ENCODE measurements at places on chromosomes 3 and 15.

GRCh38 chr3:46928282-46928681, 48.3 kb downstream of the CCDC12 start:
- no peak for DNase-seq

DNA sequence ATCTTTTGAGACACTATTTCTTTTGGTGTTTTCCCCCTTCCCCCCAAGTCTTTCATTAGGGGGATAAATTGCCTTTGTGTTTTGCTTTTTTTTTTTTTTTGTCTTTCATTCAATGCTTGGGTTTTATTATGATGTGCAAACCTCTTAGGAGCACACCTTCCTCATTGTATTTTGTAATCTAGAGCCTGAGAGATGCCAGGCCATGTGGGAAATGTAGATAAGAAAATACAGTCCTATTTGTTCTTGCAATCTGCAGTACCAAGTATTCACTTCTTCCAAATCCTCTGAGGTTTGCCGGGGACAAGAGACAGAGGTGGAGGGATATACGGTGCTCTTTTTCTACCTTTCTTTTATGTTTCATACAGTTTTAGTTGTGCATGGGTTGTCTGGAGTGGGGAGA, 66.7 kb downstream of the LARS2 start:
- no peak for DNase-seq

DNA sequence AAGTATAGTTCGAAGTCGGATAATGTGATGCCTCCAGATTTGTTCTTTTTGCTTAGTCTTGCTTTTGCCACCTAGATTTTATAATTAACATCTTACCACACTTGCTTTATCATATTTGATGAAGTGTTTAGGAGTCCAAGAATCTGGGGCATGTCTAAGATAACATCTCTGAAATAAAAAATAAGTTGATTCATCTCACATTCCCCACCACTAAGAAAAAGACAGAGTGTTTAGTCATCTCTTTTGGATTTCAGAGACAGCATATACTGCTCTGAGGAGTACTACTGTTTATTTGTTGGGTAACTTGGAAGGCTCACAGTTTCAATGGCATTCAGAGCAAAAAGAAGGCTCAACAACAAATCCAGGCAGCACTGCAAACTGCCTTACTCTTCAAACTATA, 324.2 kb upstream of the ATP11B start:
- DNase-seq, result no peak

DNA sequence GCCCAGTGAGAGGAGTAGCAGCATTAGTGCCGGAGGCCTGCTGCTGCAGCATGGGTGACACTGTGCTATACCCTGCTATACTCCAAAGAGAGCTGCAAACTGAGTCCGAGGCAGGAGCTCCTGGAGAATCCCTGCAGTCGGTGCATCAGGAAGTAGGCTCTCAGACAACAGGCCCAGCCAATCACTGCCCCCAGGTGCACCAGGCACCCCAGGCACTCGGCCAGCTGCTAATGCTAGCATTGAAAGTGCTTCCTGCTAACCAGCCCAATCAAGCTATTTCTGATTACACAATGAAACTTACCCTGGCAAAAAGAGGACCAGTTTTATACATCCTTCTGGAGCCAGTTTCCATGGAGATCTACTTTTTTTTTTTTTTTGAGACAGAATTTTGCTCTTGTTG, 45.6 kb upstream of the IREB2 start:
- DNase-seq, result no peak

GRCh38 chr3:26084629-26085028, 294.7 kb downstream of the OXSM start:
- no peak for DNase-seq

DNA sequence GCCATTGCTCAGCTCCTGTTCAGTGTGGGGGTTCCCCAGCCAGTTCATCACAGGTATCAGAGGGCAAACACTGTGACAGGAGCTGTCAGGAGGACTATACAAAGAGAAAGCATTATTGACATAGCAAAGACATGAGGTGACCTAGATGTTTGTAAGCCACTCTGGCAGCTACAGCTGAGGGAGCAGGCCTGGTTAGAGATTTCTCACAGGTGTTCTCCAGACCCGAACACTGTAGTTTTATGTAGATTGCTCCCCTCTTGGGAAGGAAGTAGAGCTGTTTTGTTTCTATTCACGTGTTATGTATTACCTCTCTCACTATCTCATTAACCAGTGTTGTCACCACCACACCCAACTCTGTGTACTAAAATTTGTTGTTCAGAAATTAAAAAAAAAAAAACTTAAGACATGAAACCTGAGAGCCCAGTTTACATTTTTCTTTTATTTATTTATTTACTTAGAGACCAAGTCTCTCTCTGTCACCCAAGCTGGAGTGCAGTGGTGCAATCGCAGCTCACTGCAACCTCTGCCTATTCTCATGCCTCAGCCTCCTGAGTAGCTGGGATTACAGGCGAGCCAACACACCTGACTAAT, 123.7 kb downstream of the RBPMS2 start:
- DNase-seq, result no peak

DNA sequence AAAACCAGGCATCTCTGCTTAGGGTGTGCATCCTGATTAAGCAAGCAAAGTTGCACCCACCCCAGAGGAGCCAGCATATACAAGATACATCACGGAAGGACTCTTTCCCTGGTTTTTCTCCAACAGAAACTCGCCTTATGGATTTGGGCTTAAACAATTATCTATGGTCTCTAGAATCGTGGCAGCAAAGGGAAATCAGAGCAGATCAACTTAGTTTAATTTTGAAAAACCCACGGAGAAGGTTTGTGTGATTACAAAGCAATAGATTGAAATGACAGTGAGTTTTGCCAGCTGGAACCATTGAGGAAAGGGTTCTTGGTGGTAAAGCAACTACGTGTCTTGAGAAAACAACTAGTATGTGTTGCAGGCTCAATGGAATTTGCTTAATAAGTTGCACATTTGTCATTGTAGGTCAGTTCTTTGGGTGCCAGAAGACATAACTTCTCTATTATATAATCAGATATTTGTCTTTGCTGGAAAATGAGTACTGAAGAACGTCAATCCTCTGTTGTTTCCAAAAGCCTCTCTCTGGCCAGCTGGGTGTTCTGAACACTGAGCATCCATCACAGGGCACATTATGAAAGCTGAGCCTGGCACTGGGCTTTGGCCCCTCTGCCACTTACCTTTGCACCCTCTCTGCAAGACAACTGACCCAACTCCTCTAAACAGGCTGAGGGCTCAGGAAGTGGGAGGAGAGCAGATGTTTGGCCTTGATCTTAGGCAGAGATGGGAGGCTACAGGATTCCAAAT, 75.7 kb upstream of the FBN1 start:
- DNase-seq, result no peak

DNA sequence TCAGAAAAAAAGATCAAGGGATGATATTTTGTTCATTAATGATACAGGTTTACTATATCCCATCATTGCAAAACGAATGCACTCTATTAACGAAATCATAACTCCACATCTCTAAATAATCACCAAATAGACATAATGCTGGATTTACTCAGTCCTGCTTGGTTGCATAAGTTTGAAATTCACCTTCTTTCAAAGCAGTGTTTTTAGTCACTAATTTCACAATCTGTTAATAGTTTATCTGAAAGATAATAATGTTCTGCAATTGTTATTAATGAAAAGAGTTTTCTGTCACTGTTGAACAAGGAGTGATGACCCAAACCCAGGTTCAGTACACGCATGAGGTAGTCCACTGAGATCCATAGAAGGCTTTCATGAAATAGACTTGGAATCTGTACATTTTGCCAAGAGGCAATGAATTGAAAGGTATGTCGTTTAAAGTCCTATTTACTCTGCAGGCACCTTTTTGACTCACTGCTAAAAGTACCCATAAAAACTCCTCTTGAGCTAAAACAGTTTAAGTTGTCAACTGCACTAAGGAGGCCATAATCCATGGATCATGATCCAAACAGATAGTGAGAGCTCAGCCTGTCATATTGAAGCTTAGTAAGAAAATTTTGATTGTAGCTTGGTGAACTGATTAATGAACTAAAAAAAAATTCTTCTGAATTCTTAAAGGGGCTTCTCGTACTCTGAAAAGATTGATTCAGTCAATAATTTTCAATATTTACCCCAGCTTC, 75.6 kb upstream of the MBNL1 start:
- DNase-seq, result no peak

GRCh38 chr15:100944986-100945385, 25.8 kb downstream of the LRRK1 start:
- no peak for DNase-seq

DNA sequence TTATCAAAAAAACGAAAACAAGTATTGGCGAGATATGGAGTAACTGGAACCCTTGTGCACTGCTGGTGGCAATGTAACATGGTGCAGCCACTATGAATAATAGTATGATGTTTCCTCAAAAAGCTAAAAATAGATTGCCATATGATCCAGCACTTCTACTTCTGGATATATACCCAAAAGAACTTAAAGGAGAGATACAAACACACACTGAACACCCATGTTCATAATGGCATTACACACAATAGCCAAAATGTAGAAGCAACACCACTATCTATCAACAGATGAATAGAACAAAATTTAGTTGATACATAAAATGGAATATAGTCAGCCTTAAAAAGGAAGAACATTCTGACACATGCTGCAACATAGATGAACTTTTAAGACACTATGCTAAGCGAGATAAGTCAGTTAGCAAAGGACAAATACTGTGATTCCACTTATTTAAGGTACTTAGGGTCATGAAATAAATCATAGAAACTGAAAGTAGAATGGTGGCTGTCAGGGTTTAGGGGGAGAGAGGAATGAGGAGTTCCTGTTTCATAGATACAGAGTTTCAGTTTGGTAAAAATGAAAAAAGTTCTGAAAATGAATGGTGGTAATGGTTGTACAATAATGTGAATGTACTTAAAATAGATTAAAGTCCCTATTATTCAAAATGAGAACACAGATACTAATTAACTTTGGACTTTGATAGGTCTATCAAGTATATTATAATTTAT, 59.4 kb upstream of the IMPG2 start:
- DNase-seq, result no peak

DNA sequence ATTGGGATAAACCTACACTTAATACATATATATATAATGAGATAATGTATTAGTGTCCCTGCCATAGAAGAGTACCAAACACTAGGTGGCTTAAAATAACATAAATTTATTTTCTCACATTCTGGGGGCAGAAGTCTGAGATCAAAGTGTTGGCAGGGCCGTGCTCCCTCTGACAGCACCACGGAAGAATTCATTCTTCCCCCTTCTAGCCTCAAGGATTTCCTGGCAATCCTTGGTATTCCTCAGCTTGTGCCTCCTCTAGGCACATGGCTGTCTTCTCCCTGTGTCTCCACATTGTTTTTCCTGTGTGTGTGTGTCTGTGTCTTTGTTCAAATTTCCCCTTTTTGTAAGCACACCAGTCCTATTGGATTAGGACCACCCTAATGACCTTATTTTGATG, 115.2 kb upstream of the AGBL1 start:
- no peak for DNase-seq

GRCh38 chr3:184030536-184030935, 1.0 kb upstream of the HTR3D start:
- no peak for DNase-seq

GRCh38 chr3:147122350-147122749, 284.0 kb downstream of the ZIC4 start:
- no peak for DNase-seq

GRCh38 chr15:66041276-66041675, 172.0 kb downstream of the RAB11A start:
- DNase-seq, result no peak

DNA sequence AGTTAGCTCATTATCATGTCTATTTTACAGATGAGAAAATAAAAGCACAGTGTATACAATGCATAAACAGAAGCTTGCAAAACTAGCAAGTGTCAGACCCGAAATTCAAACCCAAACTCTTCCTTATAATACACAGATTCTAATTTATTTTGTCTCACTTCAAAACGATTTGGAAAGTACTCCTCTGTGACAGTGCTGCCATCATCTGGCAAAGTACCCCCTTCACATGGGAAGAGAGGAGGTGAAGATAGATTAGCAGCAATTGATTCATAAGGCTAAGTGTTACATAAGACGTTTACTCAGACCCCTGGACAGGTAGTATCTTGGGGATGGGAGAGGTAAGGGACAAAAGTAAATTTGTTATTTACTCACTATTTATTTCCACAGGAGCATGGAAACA, 744.0 kb upstream of the SGO1 start:
- no peak for DNase-seq

DNA sequence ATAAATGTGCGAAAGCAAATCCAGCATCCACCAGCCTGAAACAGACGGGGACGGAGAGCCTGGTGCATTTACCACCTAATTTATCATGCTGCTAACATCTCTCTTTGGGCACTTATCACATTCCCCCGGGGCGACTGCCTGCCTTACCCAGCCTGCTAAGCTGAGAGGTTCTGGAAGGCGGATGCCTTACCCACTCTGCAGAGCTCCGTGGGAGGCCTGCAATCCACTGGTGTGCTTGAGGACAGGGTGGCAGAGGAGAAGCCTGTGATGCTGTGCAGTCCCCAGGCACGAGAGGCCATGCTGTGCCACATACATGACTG, 25.5 kb downstream of the MGLL start:
- no peak for DNase-seq

DNA sequence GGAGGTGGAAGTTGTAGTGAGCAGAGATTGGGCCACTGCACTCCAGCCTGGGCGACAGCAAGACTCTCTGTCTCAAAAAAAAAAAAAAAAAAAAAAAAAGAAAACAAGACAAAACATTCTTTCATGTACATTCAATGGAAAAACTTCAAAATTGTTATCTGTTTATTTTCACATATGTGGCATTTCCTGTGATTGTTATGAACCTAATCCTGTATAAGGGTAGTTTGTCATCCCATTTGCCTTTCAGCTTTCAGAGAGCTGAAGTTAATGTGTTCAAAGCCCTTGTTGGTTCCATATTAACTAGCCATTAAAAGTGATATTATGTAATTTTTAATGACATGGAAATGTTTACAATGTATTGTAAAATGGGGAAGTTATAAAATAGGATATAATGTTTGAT, 17.3 kb upstream of the NCK1 start:
- DNase-seq, result no peak

DNA sequence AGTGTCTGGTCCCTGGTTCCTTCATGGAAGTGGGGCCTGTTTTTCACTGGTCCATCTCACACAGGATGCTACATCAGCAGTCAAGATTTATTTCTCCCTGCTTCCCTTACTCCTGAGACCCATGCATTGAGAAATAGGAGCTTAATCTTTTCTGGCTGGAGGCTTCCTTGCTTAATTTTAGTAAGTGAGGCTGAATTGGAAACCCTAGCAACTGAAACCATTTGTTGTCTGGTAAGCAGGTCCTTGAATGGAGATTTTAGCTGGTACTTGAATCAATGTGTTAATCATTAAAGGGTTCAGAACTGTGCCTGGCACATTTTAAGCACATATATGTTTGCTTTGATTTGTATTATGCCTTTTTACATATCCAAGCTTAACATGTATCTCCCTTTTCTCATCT, 20.2 kb upstream of the MEF2A start:
- no peak for DNase-seq
